ENCODE measurements at places on chromosomes 3 and 15.

GRCh38 chr3:72347819-72348319 lies 500.4 kb downstream of the SHQ1 start:
- peak; percentile 39 for DNase-seq

- DNase-seq: no peak
Measured at GRCh38 chr15:95712785-95713184, 617.7 kb upstream of the NR2F2 start.

GRCh38 chr15:25691544-25692430 lies 171.3 kb downstream of the ATP10A start:
- DNase-seq: no peak

- no peak for DNase-seq
Measured at GRCh38 chr3:197495059-197495455, 60.7 kb downstream of the BDH1 start.

DNA sequence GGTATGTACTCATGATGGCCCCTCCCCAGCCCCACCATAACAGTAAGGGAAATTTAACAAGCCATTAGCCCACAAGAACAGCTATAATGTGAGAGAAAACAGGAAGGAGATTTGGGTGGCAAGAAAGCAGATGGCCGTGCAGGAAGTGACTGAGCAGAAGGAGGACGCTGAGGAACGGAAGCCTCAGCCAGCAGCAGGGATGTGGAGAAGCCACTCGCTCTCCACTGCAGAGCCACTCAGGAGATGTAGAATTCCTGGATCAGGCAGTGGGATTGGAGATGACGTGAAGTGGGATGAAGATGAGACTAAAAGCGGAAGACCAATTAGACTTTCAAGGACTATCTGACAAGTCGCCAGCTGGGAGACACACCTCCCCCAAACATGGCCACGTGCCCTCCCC lies 31.2 kb downstream of the PRR23E start:
- DNase-seq: no peak

GRCh38 chr3:61157414-61157813 lies 93.8 kb downstream of the FHIT start:
- DNase-seq: no peak

GRCh38 chr3:127573912-127574311 lies 16.6 kb downstream of the TPRA1 start:
- no peak for DNase-seq

Data from anterior cingulate cortex (tissue), 58 donors.